Stimulated activated naive CD4-positive, alpha-beta T cell (primary cell): ENCODE measurements at places on chromosomes 1 and 21.

GRCh38 chr1:150493175-150493574 lies 6.0 kb downstream of the TARS2 start:
- DNase-seq, result no peak

DNA sequence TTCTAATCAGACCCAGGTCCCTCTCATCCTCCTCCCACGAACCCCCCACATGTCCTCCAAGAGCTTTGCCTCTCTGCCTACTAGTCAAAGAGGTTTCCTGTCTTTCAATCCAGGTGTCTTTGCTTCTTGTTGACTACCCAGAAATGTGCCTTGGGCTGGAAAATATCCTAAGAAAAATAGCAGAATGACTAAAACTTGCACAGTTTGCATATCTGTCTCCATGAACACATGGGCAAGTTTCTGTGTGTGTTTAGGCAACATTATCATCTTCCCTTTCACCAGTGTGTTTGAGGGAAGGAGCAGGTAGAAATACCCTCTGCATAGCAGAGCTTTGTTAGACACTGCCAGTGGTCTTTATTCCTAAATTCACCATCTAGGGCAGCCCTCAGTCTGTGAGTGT lies 1.5 kb downstream of the C1orf116 start:
- no peak for DNase-seq

- DNase-seq, result no peak
Measured at GRCh38 chr1:208105756-208106155, 138.4 kb downstream of the PLXNA2 start.

DNA sequence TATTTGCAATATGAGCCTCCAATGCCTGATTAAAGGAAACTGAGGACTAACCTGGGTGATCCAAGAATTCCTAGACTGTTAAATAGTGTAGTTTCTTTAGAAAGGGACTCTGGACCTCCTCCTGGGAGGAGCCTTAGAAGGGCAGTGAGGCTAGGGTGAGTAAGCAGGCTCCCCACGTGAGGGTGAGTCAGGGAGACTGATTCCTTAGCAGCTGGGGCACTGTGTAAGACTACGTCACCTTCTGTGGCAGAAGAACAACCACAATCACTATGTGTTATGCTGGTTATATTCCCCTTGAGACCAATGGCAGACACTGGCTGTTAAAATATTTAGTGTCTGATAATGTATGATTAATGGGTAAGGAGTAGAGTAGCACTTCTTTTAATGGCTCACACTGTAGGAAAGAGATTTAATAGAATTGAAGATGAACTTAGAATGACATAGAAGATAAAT lies 53.3 kb upstream of the SYT14 start:
- DNase-seq, result no peak

- DNase-seq, result no peak
Measured at GRCh38 chr1:111139324-111139955, 453 bp downstream of the DRAM2 start.
